ENCODE measurements at places on chromosomes 11 and 22.

GRCh38 chr11:19861171-19861570, 148.5 kb downstream of the NAV2 start:
- DNase-seq: no peak

GRCh38 chr11:1303973-1304372, 5.5 kb downstream of the TOLLIP start:
- DNase-seq: no peak

GRCh38 chr22:35812600-35812999, 94.9 kb downstream of the APOL5 start:
- DNase-seq: no peak

DNA sequence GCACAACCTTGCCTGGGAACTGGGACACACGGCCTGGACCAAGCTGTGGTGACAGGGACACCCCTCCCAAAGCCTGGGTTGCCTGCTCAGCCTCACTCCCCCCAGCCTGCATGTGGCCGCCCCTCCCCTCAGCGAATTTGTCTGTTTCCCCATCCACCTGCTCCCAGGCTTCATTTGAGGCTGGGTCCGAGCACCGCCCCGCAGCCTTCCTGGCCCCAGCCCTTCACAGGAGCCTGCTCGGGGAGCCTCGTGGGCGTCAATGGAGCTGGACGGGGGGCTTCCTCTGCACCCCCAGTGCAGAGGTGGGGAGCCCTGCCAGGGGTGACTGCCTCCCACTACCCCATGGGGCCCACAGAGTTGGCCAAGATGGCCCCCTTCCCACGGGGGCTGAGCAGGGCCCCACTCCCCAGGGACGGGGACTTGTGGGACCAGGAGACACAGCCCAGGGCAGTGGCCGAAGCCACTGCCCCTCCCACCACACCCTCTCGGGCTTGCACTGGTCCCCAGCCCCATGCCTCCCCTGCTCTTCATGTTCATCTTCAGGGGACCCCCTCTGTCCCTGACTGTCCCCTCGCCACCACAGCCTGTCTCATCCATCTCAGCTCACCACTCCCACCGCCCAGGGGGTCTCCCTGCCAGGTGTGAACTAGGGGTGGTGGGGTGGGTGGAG, 91.7 kb downstream of the WNT7B start:
- DNase-seq: no peak

DNA sequence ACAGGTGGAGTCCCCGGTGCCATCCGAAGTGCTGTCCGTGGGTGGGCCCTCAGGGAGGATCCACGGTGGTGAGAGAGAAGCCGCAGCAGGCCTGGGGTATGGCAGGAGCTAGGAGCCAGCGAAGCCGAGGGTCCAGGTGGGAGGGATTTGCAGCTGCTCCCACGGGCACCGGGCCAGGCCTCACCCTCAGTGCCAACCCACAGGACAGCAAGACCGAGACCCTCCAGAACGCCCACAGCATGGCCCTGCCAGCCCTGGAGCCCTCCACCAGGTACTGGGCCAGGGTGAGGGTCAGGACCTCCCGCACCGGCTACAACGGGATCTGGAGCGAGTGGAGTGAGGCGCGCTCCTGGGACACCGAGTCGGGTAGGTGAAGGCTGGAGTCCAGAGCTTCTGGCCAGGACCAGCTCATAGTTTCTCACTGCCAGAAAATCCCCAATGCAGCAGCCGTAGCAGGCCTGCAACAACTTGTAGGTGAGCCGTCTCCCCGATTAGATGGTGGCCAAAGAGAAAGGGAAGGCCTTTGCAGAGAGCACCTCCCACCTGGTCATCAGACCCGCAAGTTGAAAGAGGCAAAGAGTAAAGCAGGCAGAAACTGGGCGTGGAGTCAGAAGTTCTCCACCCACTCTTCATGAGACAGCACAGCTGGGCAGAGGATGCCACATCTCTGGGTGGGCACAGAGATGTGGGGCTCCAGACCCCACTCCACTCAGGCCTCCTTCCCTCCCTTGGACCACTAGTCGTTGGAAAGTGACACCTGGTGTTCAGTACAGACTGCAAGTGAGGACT, 20.4 kb downstream of the CSF2RB start:
- no peak for DNase-seq

DNA sequence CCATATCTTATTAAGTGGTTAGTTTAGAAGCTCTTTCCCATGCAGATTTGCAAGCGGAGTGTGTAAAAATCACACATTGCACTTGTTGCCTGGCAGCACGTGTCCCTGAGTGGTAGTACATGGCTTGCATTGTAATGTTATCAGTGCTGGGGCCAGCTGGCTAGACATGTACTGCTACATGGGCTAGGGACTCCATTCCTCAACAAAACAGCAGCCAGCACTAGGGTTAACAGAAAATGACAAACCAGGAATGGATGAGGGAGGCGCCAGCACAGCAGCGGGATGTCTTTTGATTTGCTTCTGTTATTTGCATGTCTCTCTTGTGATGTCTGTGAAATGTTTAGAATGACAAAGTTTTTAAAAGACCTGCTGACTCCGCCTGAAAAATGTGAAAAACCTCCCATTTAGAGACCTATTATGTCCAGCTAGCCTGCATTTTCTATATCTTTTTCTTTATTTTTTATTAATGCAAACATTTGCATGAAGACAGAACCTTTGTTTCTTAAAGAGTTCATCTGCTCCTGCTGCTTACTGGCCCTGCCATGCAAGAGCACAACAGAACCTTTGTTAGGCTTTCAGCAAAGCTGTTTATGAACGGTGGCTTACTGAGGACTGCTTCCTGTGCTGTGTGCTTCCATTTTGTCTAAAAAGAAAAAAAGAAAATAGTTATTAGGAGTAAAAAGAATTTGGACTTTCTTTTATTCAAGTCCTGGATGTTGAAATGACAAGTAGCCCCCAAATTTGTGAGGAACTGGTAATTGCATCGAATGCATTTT, 40.7 kb downstream of the CSTPP1 start:
- no peak for DNase-seq

GRCh38 chr22:44956840-44957767, 52.7 kb downstream of the PHF21B start:
- no peak for DNase-seq

DNA sequence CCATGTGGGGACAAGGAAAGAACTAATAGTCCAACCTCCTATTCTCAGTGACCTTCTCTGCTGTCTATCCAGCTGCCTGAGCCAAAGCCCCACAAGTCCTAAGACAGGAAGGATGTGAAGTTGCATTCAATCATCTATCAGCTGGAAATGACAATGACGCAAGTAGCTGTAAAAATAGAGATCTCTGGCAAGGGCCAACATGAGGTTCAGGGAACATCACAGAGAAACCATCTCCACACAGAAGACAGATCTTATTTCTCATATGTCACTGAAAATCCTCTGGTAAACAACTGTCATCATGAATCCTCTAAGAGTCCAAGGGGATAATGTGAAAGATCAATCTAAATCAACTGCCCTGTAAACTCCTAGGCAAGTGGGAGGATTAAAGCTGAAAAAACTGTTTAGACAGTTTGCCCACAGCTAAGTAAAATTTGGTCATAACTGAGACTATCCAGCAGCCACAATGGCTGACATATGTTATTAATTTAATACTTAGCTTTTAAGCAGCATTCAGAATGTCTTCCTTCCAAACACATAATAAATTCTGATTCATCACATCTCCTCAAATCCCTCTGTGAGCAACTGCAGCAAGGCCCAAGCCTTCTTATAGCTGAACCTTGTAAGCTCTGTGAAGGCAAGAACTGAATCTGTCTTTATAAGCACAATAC, 52.1 kb downstream of the ALG9 start:
- DNase-seq: no peak

DNA sequence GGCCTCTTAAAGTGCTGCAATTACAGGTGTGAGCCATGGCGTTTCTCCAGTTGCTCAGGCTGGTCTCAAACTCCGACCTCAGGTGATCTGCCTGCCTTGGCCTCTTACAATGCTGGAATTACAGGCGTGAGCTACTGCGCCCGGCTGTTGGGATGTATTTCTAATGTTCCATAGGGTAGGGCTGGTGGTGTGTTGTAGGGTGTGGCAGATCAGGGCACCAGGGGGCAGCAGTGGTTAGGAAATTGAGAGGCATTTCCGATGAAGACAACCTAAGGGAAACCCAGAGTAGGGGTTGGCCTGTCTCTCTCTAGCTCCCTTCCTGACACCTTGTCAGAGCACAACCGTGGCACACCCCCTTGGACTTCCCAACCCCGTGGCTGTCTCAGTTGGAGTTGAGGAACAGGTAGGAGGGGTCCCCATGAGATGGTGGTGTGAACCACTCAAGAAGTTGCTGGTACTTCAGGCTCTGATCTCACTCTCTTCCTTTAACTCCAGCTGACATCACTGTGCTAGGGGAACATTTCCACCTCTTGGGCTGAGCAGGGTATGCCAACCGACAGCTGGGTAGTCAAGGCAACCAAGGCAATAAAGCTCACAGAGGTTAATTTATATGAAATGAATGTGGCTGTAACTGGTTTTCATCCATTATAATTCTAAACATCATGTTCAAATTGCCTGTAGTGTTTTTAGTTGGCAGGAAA, 33.0 kb downstream of the YWHAH start:
- DNase-seq: peak; percentile 67

GRCh38 chr11:426851-427250, 12.1 kb upstream of the SIGIRR start:
- no peak for DNase-seq
